ENCODE measurements at places on chromosomes 3 and 15.

DNA sequence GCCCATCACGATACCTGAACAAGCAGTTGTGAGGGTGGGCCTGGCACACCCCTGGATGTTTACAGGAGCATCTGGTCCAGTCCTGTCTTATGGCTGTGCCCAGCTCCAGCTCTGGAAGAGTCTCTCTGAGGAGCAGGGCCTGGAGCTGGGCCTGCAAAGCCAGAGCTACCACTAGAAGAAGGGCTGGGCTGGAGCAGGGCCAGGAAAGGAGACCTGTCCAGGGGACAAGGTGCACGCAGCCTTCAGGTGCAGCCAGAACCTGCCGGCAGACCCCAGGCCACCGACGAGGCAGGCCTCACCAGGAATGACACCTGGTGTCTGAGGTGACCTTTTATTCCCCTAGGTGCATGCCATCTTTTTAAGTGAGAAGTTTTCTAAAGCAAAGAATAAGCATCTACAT is 8.4 kb upstream of the BCL2L10 start:
- no peak for DNase-seq

- DNase-seq, result no peak
Measured at GRCh38 chr3:152444029-152444641, 175.4 kb downstream of the MBNL1 start.

- no peak for DNase-seq
Measured at GRCh38 chr3:81684751-81685395, 76.6 kb downstream of the GBE1 start.

GRCh38 chr3:136261826-136262225 is 11.7 kb downstream of the PCCB start:
- no peak for DNase-seq
